ENCODE measurements at places on chromosomes 3 and 15.

DNA sequence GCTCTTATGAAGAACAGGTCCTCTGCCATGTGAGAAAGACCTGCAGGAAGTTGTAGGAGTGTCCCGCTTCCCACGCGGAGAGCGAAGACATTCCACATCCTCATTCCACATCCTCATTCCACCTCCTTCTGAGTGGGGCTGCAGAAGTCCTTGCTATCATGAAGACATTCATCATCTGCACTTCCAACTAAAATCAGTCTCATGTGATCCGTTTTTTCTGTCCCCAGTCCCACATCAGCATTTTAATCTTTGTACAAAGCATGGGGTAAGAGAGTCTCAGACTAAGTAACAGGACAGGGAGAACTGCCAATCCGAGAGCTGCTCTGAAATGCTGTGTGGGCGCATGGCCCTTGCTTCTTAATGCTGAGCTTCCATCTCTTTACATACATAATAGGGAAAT is 227.2 kb downstream of the RSRC1 start:
- no peak for DNase-seq

DNA sequence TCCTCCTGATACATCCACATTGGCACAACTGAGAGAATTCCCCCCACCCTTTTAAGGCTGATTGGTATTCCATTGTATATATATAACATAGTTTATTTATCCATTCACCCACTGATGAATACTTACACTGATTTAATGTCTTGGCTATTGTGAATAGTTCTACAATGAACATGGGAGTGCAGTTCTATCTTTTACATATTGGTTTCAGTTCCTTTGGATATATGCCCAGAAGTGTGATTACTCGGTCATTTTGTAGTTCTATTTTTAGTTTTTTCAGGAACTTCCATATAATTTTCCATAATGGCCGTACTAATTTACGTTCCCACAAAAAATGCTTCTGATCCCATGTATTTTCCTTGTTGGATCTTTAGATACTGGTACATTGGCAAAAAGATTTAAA is 135.3 kb downstream of the FMN1 start:
- no peak for DNase-seq

- DNase-seq: no peak
Measured at GRCh38 chr15:45892182-45892581, 257.4 kb downstream of the SQOR start.

GRCh38 chr3:129829640-129830039 is 63.9 kb downstream of the TMCC1 start:
- DNase-seq: peak; percentile 67

DNA sequence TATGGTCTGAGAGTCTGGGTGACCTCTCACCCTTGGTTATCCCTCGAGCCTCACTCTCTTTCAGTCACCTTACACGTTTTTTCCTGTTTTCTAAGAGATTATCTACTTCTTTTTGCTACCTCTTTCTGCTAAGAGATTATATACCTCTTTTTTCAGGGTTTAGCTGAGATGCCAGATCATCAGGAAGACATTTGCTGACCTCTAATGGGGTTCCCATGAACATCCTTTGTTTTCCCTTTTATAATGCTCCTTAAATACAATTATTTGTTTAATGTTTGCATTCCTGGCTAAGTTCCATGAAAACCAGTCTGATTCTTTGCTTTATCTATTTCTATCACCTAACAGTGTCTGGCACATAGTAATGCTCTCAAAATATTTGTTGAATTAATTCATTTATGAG is 39.6 kb downstream of the LEKR1 start:
- no peak for DNase-seq

- DNase-seq: no peak
Measured at GRCh38 chr3:194632809-194633348, 340 bp downstream of the TMEM44 start.

- DNase-seq: no peak
Measured at GRCh38 chr3:107806536-107806935, 283.8 kb downstream of the BBX start.

DNA sequence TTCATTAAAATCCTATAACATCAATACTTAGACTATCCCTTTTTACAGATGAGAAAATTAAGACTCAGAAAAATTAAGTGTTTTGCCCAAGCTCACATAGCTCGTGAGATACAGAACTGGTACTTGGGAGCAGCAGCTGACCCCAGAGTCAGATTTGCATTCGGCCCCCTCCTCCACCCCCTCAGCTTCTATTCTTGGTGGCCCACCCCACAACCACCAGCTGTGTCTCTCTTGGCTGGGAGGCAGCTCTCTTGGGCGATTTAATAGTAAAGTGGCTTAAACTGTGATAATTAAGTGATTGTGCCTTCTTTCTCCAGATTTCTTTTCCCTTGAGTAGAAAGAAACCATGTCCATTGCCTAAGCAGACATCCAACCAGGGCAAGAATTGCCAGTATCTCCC is 203.6 kb upstream of the PDZRN3 start:
- no peak for DNase-seq

DNA sequence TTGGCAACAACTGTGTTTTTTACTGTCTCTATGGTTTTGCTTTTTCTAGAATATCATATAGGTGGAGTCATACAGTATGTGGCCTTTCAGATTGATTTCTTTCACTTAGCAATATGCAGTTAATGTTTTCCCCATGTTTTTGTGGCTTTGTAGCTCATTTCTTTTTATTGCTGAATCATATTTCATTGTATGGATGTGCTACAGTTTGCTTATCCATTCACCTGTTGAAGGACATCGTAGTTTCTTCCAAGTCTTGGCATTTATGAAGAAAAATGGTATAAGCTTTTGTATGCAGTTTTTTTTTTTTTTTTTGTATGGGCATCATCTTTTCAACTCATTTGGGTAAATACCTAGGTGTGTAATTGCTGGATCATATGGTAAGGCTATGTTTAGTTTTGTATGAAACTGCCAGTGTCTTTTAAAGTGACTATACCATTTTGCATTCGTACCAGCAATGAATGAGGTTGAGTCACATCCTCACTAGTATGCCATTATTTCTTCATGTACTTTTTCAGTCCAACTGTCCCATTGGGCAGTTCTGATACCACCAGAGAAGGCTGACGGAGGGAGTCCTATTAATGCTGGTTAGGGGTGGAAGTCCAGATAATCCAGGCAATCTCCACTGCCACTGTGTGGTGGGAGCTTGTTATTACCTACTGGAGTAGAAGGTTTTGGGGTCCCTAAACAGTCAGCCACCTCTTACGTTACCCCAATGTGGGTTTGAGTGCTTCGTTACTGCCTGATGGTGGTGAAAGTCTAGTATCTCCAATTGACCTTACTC is 210.5 kb downstream of the DOCK3 start:
- DNase-seq: no peak

GRCh38 chr3:102006812-102007485 is 157.6 kb downstream of the NFKBIZ start:
- DNase-seq: no peak

GRCh38 chr15:66252685-66253417 is 699 bp downstream of the MEGF11 start:
- DNase-seq: no peak

DNA sequence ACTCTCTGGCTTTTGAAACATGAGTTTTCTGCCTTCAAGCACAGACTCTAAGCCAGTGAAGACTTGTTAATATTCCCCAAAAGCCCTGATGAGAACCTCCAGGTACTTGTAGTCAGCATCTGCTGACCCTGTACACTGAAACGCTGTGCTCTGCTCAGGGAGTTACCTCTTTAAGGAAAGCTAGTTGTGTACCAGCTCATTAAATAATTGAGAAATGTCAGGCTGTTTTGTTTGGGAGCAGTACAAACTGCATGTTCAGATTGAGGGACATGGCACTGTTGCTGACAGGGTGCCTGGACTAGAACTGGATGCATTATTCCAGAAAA is 21.7 kb downstream of the UPK1B start:
- DNase-seq: no peak

DNA sequence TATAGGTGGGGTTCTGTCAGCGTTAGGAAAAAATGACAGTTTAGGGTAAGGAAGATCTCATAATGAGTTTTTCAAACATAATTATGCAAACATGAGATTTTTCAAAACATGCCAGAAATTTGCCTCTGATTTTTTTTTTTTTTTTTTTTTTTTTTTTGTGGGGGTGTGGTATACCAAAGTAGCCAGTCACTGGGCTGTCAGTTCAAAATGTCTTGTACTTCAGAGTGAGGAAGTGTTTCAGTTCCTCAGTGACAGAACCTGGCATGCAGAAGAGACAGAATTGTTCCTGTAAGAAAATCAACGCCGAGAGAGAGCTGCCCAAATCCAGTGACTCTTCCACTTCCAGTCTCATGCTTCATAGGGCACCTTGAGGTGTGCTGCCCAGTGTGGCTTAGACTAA is 9.7 kb downstream of the NCBP2 start:
- DNase-seq: no peak

DNA sequence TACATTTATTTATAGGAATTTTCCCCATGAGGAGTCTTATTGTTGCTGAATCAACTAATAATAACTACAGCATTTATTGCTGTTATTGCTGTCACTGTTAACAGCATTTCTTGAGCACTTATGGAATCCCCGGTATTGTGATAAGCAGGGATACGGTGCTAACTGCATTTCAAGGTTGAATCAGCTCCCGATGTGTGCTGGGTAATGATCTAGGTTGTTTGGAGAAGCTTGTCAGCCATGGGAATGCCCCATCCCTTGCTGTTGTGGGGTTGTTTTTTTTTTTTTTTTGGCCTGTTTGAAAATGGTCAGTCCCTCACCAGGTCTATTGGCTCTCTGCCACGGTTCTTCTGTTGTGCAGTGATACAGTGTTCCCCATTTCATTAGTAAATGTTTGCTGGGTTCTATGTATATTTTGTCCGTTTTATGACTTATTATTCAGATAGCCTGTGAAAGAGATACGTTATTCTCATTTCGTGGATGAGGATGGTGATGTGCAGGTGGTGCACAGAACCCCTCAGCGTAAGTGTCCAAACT is 48.5 kb downstream of the MED12L start:
- DNase-seq: no peak

DNA sequence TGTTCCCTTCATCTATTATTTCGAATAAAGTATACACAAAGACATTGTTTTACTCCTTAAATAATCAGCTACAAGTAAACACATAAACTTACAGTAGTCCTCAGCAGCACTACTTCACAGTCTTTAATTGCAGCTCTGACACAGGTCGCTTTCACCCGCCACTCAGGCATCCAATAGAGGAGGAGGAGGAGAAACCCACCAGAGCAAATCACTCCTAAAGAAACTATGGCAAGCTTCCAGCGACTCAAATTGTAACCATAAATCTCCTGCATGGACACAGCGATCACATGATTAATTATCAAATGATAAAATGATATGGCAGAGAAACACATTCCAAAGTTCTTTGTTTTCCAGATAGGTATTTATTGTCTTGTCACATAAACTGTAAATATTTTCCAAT is 26.2 kb downstream of the ATP13A3 start:
- no peak for DNase-seq

GRCh38 chr3:25503898-25504301 is 75.8 kb downstream of the RARB start:
- no peak for DNase-seq

- no peak for DNase-seq
Measured at GRCh38 chr3:159832024-159832423, 156.6 kb upstream of the IL12A start.

GRCh38 chr15:80087104-80087503 is 27.6 kb downstream of the ZFAND6 start:
- no peak for DNase-seq

DNA sequence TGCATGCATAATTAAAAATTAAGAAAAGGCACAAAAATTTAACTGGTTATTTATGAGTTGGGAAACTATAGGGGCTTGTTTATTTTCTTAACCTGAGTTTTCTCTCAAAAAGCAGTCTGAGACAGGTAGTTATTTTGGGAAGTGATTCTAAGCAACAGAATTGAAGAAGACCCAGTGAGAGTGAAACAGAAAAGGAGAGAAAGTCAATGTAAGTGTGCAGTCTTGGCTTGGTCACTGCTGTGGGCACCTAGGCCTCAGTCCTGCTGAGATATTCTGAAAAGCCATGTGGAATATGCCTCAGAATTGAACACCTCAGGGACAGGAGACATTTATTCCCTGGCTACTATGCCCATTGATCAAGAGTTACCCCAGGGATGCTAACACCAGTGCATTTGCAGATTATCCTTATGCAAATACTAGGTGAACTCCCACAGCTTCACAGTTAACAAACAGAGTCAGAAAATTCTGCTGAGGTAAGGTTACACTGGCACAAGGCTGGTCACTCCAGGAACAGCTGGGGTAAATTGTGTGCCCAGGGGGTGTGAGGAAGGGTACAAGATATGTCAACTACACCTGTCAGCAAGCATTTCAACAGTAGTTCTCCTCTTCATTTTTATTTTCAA is 222.7 kb downstream of the EFHB start:
- no peak for DNase-seq

DNA sequence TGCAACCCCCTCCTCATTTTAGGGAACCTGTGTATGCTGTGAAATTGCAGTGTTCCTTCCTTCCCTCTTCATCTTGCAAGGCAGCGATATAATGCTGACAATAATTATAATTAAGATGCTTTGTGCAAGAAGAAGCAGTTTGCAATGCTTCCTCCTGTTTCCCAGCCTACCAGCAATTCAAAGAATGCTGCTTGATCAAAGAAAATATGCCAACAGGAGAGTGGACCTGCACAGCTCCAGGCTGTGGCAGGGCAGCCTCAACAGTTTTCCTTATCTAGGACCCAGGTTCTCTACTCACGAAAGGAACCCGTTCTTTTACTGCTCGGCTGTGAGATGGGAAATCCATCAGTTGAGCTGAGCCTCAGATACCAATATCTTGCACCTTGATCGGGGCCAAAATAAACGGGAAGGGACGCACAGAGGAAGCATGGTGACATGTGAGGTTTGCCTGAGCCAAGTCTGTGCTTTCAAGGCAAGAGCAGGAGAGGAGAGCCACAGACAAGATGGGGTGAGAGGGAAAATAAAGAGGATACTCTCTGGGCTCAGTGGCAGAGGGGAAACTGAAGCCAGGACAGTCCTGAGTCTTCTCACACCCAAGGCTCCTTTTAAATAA is 22.6 kb upstream of the LRTM1 start:
- no peak for DNase-seq

- no peak for DNase-seq
Measured at GRCh38 chr3:58317811-58318210, 11.5 kb downstream of the HTD2 start.

All from mucosa of gallbladder (tissue), 1 donor.